ENCODE measurements at places on chromosomes 3 and 15. TPM values are rescaled to one million over a fixed set of nuclear protein-coding genes. Genes with fewer than 3 reads are reported as not detected.

CLRN1 gene
- total RNA-seq: not detected

SH3GL3 gene
- total RNA-seq: 0.19 TPM

EIF4E3 gene
- total RNA-seq: 51.8 TPM

TMEM207 gene
- not detected for total RNA-seq

ITGA11 gene
- 1.6 TPM for total RNA-seq

- DNase-seq: no peak
- H3K4me3 ChIP-seq: peak overlapping the region; percentile 51
- no peak overlapping the region for H3K27ac ChIP-seq
Observed at GRCh38 chr3:192848371-192849233, 69.1 kb downstream of the MB21D2 start.

DNA sequence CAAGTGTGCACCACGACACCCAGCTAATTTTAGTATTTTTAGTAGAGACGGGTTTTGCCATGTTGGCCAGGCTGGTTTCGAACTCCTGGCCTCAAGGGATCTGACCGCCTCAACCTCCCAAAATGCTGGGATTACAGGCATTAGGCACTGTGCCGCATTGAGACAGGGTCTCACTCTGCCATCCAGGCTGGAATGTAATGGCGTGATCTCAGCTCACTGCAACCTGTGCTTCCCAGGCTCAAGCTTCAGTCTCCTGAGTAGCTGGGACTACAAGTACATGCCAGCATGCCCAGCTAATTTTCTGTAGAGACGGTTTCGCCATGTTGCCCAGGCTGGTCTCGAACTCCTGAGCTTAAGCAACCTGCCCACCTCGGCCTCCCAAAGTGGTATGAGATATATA is 51.6 kb downstream of the ACAD9 start:
- no peak overlapping the region for H3K27ac ChIP-seq
- H3K27me3 ChIP-seq: peaks cover 6% of the 10 kb centered on the region
- H3K36me3 ChIP-seq: peaks cover 4% of the 10 kb centered on the region

DNA sequence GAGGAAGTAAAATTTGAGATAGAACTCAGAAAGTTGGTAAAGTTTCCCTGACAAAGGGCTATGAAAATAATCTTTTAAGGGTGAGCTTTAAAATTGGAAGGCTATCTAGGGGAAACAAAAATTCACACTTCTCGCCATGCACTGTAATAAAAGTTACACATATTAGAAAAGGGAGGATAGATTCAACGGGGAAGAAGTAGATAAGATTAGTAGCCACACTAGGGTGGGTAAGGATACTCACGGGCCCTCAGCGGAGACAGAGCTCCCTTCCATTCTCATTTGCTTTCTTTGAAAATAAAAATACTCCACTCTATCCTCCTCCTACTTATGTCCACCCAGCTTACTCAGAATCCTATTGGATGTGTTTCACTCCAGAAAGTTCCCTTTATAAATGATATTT is 691.3 kb upstream of the NR2F2 start:
- H3K36me3 ChIP-seq: no peaks in the 10 kb centered on the region
- DNase-seq: no peak
- peaks cover 6% of the 10 kb centered on the region for H3K27me3 ChIP-seq
- H3K4me3 ChIP-seq: no peak overlapping the region

DNA sequence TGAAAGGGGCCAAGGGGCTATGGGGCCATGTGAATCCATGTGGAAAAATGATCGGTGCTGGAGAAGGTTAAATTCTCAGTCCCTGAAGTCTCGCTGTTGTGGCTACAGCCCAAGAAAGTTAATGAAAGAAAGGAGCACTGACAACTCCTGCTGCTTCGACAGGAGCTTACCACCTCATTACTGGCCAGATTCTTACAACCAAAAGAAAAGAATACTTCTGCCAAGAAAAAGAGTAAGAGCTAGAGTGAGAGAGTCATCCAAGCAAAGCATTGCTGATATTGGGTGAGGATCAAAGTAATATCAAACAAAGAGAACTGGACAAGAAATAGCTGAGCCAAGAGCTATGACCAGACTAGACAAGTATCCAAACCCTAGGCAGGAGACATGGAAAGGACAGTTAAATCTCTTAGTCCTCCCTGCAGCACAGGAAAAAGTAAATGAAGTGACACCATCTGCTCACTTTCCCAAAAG is 348.4 kb upstream of the PLSCR5 start:
- H3K27ac ChIP-seq: no peak overlapping the region
- no peaks in the 10 kb centered on the region for H3K27me3 ChIP-seq
- no peak overlapping the region for H3K4me3 ChIP-seq
- no peak for DNase-seq

DNA sequence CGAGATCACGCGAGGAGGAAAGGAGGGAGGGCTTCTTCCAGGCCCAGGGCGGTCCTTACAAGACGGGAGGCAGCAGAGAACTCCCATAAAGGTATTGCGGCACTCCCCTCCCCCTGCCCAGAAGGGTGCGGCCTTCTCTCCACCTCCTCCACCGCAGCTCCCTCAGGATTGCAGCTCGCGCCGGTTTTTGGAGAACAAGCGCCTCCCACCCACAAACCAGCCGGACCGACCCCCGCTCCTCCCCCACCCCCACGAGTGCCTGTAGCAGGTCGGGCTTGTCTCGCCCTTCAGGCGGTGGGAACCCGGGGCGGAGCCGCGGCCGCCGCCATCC is 1.1 kb upstream of the SETD5 start:
- H3K4me3 ChIP-seq: peak overlapping the region; percentile 91
- peaks cover 49% of the 10 kb centered on the region for H3K36me3 ChIP-seq
- H3K4me1 ChIP-seq: peaks cover 72% of the 10 kb centered on the region
- H3K27me3 ChIP-seq: no peaks in the 10 kb centered on the region

DNA sequence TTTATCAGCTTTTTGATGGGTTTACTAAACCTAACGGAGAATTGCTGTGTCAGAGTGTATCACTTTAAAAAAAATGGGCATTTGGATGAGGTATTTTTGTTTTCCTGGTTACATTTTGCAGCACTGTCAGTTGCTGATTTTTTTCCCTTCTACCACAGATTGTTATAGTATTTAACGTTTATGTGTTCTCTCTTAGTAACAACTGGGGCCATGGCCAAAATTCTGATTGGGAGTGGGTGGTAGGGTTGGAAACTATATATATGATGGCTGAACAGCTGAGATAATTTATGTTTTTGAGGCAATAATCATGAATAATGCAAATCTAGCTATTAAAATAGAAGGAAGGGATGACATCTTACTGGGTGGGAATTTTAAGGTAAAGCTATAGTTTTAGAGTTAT is 229.4 kb upstream of the SUCLG2 start:
- H3K36me3 ChIP-seq: peaks cover 4% of the 10 kb centered on the region
- DNase-seq: no peak
- no peak overlapping the region for H3K27ac ChIP-seq
- H3K4me1 ChIP-seq: no peaks in the 10 kb centered on the region
- H3K27me3 ChIP-seq: no peaks in the 10 kb centered on the region

GRCh38 chr3:31613177-31613576 is 80.5 kb downstream of the STT3B start:
- H3K36me3 ChIP-seq: peaks cover 14% of the 10 kb centered on the region
- H3K4me3 ChIP-seq: no peak overlapping the region
- no peak overlapping the region for H3K27ac ChIP-seq
- H3K4me1 ChIP-seq: peaks cover 61% of the 10 kb centered on the region
- no peaks in the 10 kb centered on the region for H3K27me3 ChIP-seq

GRCh38 chr3:197139586-197139985 is 110.0 kb upstream of the MELTF start:
- H3K27ac ChIP-seq: no peak overlapping the region
- H3K4me3 ChIP-seq: no peak overlapping the region
- DNase-seq: no peak
- H3K36me3 ChIP-seq: peaks cover 31% of the 10 kb centered on the region
- H3K4me1 ChIP-seq: peaks cover 11% of the 10 kb centered on the region
- H3K27me3 ChIP-seq: no peaks in the 10 kb centered on the region

GRCh38 chr3:105274536-105274935 is 92.2 kb upstream of the ALCAM start:
- H3K27me3 ChIP-seq: peaks cover 7% of the 10 kb centered on the region
- no peaks in the 10 kb centered on the region for H3K4me1 ChIP-seq
- no peaks in the 10 kb centered on the region for H3K36me3 ChIP-seq
- no peak overlapping the region for H3K4me3 ChIP-seq
- H3K27ac ChIP-seq: no peak overlapping the region

- H3K4me1 ChIP-seq: no peaks in the 10 kb centered on the region
- H3K4me3 ChIP-seq: no peak overlapping the region
- no peak for DNase-seq
- H3K27me3 ChIP-seq: no peaks in the 10 kb centered on the region
- H3K36me3 ChIP-seq: no peaks in the 10 kb centered on the region
- H3K27ac ChIP-seq: no peak overlapping the region
Observed at GRCh38 chr3:195040094-195040493, 230.9 kb downstream of the XXYLT1 start.

DNA sequence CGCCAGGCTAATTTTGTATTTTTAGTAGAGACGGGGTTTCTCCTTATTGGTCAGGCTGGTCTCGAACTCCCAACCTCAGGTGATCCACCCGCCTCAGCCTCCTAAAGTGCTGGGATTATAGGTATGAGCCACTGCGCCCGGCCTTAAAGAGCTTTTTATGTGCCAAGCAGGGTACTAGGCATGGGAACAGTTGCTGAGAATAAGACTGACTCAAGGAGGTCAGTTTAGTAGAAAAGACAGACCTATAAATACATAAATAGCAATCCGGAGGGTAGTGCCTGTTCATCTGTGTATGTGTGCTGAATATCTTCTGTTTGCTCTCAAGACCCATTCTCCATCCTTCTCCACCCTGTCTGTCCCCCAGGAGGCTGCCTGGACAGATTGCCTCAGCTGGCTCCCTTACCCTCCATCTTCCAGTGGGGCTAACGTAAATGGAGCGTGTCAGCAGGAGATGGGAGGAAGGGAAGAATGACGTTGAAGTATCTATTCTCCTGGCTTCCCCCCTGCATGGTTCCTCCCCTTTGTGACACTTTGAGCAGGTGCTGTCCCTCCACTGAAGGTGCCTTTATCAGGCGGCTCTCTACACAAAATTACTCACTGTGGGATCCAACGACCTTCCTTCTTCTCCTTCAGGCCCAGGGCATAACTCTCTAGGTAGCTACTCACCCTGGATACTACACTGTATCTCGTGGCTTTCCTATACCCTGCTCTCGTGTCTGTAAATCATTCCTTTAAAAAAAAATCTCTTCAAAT is 31.1 kb downstream of the FBXO40 start:
- H3K36me3 ChIP-seq: peaks cover 1% of the 10 kb centered on the region
- H3K4me1 ChIP-seq: no peaks in the 10 kb centered on the region
- no peak for DNase-seq
- no peak overlapping the region for H3K27ac ChIP-seq
- no peak overlapping the region for H3K4me3 ChIP-seq

DNA sequence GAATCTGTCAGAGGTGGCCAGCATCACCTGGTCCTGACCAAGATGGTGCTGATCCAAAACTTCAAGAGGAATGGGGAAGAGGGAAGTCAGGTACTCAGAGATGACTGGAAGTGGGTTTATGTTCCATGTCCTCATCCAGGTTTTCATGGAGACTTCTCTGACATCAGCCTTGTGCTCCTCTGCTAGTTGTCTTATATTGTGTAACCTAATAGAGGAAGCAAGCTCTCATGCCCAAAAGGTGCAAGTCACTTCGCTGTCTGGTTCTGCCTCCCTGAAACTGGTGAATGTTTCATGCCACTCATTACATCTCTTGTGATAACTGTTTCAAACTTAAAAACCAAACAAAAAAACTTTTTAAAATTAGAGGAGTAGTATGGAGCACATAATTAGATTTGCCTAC is 127.2 kb upstream of the MANF start:
- no peak for DNase-seq
- H3K4me1 ChIP-seq: no peaks in the 10 kb centered on the region
- no peak overlapping the region for H3K27ac ChIP-seq
- H3K36me3 ChIP-seq: peaks cover 3% of the 10 kb centered on the region

DNA sequence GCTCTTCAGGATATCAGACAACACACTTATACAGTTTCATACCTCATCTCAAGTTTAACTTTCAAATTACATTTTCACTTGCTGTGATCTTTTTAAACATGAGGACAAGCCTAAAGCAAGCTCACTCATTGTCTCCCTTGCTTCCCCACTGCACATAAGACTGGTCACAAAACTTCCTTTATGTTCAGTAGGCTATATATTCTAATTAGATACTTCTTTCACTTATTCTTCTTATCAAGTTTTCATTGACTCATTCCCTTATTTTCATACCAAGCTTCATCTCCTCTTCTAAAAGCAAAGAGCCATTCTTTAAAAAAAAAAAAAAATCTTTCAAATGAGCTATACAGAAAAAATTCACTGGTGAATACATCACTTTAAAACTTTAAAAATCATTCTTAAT is 62.6 kb downstream of the ESYT3 start:
- H3K27ac ChIP-seq: no peak overlapping the region
- no peak for DNase-seq
- H3K27me3 ChIP-seq: no peaks in the 10 kb centered on the region
- H3K36me3 ChIP-seq: peaks cover 3% of the 10 kb centered on the region
- H3K4me1 ChIP-seq: peaks cover 13% of the 10 kb centered on the region

DNA sequence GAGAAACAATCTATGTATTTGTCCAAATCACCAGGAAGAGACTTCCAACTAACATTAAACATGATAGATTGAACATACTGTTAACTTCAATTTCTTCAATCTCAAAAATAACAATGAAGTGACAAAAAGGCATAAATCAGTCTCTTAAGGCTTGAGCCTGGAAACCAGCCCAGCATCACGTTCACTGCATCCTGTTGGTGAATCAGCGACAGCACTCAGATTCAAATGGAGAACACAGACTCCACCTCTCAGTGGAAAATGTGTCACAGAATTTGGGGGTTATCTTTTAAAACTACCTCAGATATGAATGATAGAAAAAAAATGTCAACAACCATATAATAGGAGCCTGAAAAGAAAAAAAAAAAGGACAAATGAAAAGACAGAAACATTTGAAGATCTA is 212.0 kb downstream of the MINAR1 start:
- peak; percentile 7 for DNase-seq
- H3K4me1 ChIP-seq: no peaks in the 10 kb centered on the region
- H3K27me3 ChIP-seq: peaks cover 18% of the 10 kb centered on the region
- H3K27ac ChIP-seq: peak overlapping the region; percentile 58
- H3K4me3 ChIP-seq: peak overlapping the region; percentile 48

DNA sequence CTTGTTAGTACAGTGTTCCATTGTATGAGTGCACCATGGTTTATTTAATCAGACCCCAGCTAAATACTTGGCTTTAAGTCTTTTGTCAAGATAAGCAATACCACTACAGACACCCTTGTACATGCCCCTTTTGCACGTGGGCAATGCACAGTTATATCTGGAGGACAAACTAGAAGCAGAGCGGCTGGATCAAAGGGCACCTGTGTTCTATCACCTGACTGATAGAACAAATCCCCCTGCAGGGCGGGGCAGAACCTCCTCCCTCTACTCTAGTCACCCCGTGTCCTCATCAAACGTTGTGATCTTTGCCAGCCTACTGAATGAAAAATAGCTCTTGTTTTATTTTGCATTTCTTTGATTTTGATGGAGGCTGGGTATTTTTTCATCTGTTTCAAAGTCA is 314.9 kb downstream of the TLE3 start:
- H3K27me3 ChIP-seq: peaks cover 37% of the 10 kb centered on the region
- peaks cover 28% of the 10 kb centered on the region for H3K4me1 ChIP-seq
- peak overlapping the region; percentile 16 for H3K4me3 ChIP-seq
- peak; percentile 28 for DNase-seq

Data from activated T-cell treated with anti-CD3 and anti-CD28 coated beads, Interleukin-2, amount 50 U/mL, for 72 hours (primary cell).